Breast epithelium (tissue), 4 donors: ENCODE measurements at places on chromosomes 7 and 10.

- no peaks in the 10 kb centered on the region for H3K36me3 ChIP-seq
- no peaks in the 10 kb centered on the region for H3K4me1 ChIP-seq
- H3K4me3 ChIP-seq, result no peak overlapping the region
- H3K27ac ChIP-seq, result no peak overlapping the region
- H3K27me3 ChIP-seq, result no peaks in the 10 kb centered on the region
Observed at GRCh38 chr7:40437498-40437897, 302.7 kb downstream of the SUGCT start.

- no peak for DNase-seq
- peaks cover 8% of the 10 kb centered on the region for H3K27me3 ChIP-seq
- H3K4me3 ChIP-seq, result no peak overlapping the region
- no peak overlapping the region for H3K27ac ChIP-seq
- no peaks in the 10 kb centered on the region for H3K36me3 ChIP-seq
Observed at GRCh38 chr10:133013463-133013862, 71.1 kb upstream of the CFAP46 start.

- H3K27ac ChIP-seq, result no peak overlapping the region
- no peaks in the 10 kb centered on the region for H3K36me3 ChIP-seq
- no peaks in the 10 kb centered on the region for H3K4me1 ChIP-seq
- H3K27me3 ChIP-seq, result no peaks in the 10 kb centered on the region
Observed at GRCh38 chr7:23712368-23713284, 2.6 kb downstream of the STK31 start.

- no peaks in the 10 kb centered on the region for H3K4me1 ChIP-seq
- H3K27me3 ChIP-seq, result peaks cover 88% of the 10 kb centered on the region
- H3K36me3 ChIP-seq, result no peaks in the 10 kb centered on the region
- DNase-seq, result no peak
- H3K4me3 ChIP-seq, result no peak overlapping the region
Observed at GRCh38 chr10:93066544-93066913, 5.9 kb downstream of the CYP26C1 start.

DNA sequence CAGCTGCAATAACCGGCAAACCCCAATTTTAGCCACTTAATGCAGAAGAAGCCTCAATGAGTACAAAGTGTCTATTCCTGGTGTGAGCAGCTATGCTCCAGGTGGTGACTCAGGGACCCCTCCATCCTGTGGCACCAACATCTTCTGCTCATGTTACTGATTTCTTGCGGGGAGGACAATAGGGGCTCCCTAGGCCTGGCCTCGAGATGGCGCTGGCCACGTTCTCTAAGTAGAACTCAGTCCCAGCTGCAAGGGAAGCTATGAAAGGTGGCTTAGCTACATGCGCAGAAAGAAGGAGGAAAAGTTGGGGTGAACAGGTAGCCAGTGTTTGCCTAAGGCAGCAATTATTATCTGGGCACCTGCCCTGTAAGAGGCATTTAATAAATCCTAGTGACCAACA is 6.6 kb downstream of the GJD4 start:
- H3K4me3 ChIP-seq, result no peak overlapping the region
- H3K36me3 ChIP-seq, result no peaks in the 10 kb centered on the region
- no peak for DNase-seq
- H3K27me3 ChIP-seq, result peaks cover 12% of the 10 kb centered on the region

DNA sequence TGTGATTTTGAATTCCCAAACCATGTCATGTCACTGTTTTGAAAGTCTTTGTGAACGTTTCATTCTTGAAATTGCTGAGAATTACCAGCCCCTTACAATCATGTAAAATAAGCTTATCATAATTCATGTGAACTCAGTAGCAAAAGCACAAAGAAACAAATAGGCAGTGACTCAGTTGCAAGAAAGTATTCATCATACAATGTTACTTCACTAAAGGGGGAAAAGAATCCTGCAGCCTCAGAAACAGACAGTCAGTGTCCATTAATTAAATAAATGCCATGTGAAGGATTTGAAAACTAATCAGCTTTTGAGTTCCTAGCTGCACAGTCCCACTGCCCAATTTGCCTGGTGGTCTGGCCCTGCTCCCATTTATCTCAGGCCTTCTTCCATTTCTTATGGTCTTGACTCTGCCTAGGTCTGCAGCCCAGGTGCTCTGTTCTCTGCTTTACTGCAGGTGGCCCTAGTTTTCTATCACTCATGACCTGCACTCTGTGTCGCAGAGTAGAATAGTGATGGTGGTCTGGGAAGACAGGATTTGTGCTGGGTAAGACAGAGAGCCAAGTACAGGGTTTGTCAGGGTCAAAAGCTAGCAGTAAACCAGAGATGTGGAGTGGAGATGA is 99.7 kb downstream of the PLCE1 start:
- H3K27ac ChIP-seq, result no peak overlapping the region
- H3K4me3 ChIP-seq, result no peak overlapping the region
- H3K27me3 ChIP-seq, result no peaks in the 10 kb centered on the region
- no peaks in the 10 kb centered on the region for H3K4me1 ChIP-seq
- H3K36me3 ChIP-seq, result no peaks in the 10 kb centered on the region
- DNase-seq, result no peak

GRCh38 chr10:13894412-13895093 is 307.8 kb downstream of the PRPF18 start:
- no peak for DNase-seq
- H3K4me1 ChIP-seq, result no peaks in the 10 kb centered on the region
- H3K4me3 ChIP-seq, result no peak overlapping the region
- H3K36me3 ChIP-seq, result no peaks in the 10 kb centered on the region
- H3K27me3 ChIP-seq, result peaks cover 26% of the 10 kb centered on the region
- H3K27ac ChIP-seq, result no peak overlapping the region

DNA sequence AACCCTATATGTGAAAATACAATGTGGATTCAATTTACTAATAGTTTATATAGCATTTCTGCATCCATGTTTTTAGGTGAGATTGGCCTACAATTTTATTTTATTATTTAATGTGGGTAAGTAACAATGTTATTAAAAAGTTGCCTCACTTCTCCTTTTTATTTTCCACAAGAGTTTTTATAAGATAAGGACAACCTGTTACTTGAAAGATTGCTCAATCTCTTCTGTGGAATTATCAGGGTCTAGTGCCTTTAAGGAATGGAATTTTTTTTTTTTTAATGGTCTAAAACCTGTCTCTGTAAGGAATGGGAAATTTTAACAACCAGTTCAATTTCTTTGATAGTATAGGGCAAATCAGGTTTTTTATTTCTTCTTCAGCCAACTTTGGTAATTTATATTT is 53.9 kb upstream of the RAB18 start:
- no peaks in the 10 kb centered on the region for H3K36me3 ChIP-seq
- H3K4me1 ChIP-seq, result no peaks in the 10 kb centered on the region
- H3K27me3 ChIP-seq, result no peaks in the 10 kb centered on the region
- no peak overlapping the region for H3K4me3 ChIP-seq

DNA sequence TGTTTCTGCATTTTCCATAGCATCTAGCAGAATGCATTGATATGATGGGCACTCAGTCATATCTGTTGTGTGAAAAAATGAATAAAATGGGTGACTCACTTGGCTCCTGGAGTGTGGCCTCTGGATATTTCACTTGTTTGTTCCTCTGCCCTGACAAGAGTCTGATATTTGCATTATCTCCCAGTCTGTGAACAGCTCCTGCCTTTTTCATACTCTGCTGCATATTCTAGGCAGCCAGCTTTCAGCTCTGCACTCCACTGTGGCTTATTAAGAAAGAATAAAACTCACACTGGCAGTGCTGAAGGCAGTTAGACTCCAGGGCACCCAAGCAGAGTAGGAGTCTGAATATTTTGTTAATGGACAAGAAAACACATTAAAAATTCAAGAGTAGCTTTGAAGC is 623.9 kb downstream of the SORCS1 start:
- H3K27ac ChIP-seq, result no peak overlapping the region
- H3K4me3 ChIP-seq, result no peak overlapping the region
- H3K36me3 ChIP-seq, result no peaks in the 10 kb centered on the region
- H3K4me1 ChIP-seq, result no peaks in the 10 kb centered on the region
- no peak for DNase-seq
- H3K27me3 ChIP-seq, result no peaks in the 10 kb centered on the region

- no peak for DNase-seq
- no peak overlapping the region for H3K27ac ChIP-seq
- no peaks in the 10 kb centered on the region for H3K4me1 ChIP-seq
- H3K36me3 ChIP-seq, result no peaks in the 10 kb centered on the region
Observed at GRCh38 chr10:17857040-17857439, 47.9 kb downstream of the MRC1 start.

DNA sequence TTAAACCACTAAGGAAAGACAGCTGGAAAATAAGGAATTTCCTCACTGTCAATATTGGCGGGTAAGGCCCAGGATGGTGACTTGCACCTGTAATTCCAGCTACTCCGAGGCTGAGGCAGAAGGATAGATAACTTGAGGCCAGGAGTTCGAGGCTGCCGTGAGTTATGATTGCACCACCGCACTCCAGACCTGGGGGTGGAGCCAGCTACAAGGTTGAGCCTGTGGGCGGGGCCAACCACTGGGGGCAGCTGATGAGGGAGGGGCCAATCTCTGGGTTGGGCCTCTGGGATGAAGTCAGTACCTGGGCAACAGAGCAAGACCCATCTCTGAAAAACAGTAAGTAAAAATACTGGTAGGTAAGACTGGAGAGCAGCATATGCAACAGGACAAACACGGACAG is 80.1 kb upstream of the ADO start:
- no peak overlapping the region for H3K4me3 ChIP-seq
- no peaks in the 10 kb centered on the region for H3K36me3 ChIP-seq
- no peaks in the 10 kb centered on the region for H3K4me1 ChIP-seq
- no peak for DNase-seq
- H3K27me3 ChIP-seq, result no peaks in the 10 kb centered on the region

DNA sequence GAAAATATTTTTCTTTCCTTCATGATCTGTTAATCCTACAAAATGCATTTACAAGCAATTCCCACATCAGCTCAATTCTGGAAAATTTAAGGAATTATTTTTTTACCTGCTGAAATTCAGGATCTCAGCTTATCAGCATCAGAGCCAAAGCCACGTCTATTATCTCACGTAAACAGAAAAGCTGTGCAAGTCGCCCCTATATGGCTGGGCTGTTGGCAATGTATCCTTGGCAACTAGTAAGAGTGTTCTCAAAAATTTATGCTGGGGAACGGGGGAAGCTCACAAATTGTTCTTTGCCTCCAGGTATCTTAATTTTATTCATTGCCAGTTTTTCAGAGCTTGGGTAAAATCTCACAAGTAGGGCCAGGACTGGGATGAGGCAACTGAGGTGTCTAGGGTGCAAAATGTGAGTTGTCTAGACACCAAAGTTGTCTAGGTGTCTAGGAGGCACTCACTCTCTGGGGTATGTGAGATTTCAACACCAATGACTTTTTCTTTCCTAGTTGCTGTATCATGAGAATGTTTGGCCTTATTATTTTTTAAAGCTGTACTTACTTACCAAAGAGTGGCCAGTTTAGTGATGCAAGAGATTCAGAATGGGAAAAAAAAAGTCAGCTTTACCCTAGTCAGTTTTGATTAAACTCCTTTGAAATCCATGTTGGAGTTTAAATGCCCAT is 5.1 kb downstream of the GSTO2 start:
- DNase-seq, result no peak
- H3K4me3 ChIP-seq, result peak overlapping the region; percentile 72
- no peaks in the 10 kb centered on the region for H3K36me3 ChIP-seq
- peak overlapping the region; percentile 83 for H3K27ac ChIP-seq
- no peaks in the 10 kb centered on the region for H3K4me1 ChIP-seq

DNA sequence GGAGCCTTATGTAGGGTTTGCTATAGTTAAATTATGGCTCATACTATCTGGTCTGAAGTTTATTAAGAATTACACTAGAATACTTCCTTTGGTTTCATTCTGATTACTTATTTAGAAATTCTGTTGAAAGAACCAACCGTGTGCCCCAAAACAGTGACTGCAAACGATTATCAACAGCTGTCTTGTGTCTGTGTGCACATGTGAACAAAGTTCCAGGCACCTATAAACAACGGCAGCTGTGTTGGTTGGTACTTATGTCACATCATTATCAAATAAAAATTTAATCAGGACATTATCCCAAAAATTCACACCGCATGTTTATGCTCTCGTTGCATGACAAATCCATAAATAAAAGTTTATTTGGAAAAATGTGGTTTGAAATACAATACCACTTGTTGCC is 80.6 kb downstream of the USP6NL start:
- no peak for DNase-seq
- H3K27ac ChIP-seq, result peak overlapping the region; percentile 30
- no peaks in the 10 kb centered on the region for H3K4me1 ChIP-seq

- no peaks in the 10 kb centered on the region for H3K27me3 ChIP-seq
- no peak for DNase-seq
- H3K36me3 ChIP-seq, result no peaks in the 10 kb centered on the region
- no peak overlapping the region for H3K27ac ChIP-seq
- no peaks in the 10 kb centered on the region for H3K4me1 ChIP-seq
Observed at GRCh38 chr7:51253157-51253556, 63.5 kb downstream of the COBL start.

GRCh38 chr10:75651417-75651816 is 220.0 kb downstream of the LRMDA start:
- H3K27ac ChIP-seq, result no peak overlapping the region
- H3K27me3 ChIP-seq, result no peaks in the 10 kb centered on the region
- H3K36me3 ChIP-seq, result no peaks in the 10 kb centered on the region
- DNase-seq, result no peak
- no peak overlapping the region for H3K4me3 ChIP-seq

GRCh38 chr10:22345301-22346095 is at the start of gene SPAG6:
Gene SPAG6, plus strand, starts transcription at chr10:22345496. Its CDS starts 116 bp downstream, at chr10:22345612.
- no peak within 1 kb of the TSS for H3K27ac ChIP-seq
- H3K4me3 ChIP-seq, result peak within 1 kb of the TSS; percentile 50
- H3K36me3 ChIP-seq, result no peaks in the 10 kb centered on the region
- H3K4me1 ChIP-seq, result no peaks in the 10 kb centered on the region
- peaks cover 8% of the 10 kb centered on the region for H3K27me3 ChIP-seq

GRCh38 chr7:146982482-146982881 is 865.9 kb downstream of the CNTNAP2 start:
- no peak overlapping the region for H3K27ac ChIP-seq
- H3K36me3 ChIP-seq, result no peaks in the 10 kb centered on the region
- H3K27me3 ChIP-seq, result no peaks in the 10 kb centered on the region
- no peaks in the 10 kb centered on the region for H3K4me1 ChIP-seq
- DNase-seq, result no peak

DNA sequence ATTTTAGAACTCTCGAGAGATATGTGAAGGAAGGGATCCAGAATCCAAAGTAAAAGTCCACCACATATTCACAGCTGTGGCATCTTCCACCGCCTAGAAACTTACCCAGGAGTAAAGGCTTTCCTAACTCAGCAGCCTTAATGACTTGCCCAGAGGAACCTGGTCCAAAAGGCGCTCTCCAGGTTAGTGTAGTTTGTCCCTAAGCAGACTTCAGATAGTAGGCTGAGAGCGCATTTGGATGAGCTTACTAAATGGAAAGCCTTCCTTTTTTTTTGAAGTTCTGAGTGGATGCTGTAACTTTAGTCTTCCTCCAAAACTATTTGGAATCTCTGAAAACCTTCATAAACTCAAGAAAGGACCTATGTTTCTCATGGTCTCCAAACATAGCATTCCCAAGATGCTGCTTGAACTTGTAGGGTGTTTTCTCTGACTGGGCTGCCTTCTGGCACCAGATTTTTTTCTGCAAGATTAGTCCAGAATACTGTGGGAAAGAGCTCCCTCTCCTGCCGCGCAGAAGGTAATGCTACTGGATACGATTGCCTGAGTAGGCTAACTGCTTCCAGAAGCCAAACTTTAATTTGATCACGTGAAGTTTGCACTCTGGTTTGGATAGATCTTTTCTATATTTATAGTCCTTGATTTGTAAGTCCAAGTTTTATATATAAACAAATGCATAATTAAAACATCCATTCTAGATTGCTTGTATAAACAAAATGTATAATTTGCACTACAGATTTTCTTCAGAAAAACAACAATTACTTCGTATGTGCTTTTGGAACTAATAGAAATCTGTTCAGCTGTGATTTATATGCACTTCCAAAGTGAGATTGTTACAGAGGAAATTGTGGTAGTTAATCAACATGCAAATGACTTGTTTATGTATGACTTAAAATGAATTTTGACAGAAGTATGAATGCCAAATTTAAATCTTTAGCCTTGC is 19.6 kb upstream of the GPR37 start:
- no peaks in the 10 kb centered on the region for H3K4me1 ChIP-seq
- no peak overlapping the region for H3K27ac ChIP-seq
- no peaks in the 10 kb centered on the region for H3K36me3 ChIP-seq
- H3K27me3 ChIP-seq, result no peaks in the 10 kb centered on the region
